ENCODE measurements at places on chromosomes 3 and 15.

DNA sequence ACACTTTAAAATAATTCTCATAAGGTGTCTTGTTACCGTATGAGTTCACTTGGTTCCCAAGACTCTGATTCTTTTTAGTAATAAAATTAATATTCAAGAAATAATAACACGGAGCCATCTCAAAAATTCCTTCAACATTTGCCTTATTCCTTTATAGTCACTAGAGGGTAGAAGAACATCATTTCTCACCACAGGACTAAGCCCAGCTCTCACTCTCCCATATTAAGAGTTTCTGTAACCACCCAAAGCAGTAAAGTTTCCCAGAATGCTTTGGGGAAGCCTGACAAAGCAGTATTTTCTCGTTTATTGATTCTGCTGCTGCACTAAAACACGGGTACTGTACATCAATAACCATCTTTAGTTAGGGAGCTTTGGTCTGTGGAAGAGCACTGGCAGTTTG lies 114.9 kb downstream of the MCTP2 start:
- DNase-seq: no peak

DNA sequence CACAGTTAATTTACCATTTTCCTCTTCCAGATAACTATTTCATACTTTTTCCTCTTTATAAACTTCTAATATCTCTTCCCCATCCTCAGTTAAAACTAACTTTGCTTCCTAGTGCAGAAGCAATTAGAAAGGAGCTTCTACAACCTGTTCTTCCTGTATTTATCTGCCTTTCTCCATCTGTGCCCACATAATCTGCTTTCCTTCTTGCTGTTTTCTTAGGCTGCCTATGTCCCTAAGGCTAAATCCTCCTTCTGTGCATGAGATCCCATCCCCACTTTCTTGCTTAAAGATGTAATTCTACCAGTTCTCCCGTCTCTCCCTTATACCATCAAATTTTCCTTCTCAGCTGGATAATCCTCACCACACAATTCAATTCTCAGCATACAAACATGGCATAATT lies 28.3 kb upstream of the HGD start:
- no peak for DNase-seq

- no peak for DNase-seq
These were observed 60.5 kb downstream of the TOP2B start for GRCh38 chr3:25604107-25604805.

DNA sequence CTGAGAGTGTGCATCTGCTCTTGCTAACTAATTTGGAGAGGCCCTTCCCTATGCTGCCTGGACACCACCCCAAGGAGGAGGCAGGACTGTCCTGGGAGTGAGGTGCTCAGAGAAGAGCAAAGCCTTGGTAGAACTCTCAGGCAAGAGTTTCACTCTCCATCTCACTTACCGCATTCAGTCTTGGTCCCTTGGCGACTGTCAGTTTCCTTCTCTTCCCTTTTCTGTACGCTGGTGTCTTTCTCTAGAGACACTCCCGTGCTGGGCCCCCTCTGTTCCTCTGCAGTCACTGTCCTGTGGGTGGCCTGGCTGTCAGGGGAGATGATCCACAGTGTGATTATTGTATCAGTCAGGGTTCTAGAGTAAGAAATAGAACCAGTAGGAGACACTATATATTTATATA lies 44.0 kb downstream of the IDH2 start:
- DNase-seq: no peak

DNA sequence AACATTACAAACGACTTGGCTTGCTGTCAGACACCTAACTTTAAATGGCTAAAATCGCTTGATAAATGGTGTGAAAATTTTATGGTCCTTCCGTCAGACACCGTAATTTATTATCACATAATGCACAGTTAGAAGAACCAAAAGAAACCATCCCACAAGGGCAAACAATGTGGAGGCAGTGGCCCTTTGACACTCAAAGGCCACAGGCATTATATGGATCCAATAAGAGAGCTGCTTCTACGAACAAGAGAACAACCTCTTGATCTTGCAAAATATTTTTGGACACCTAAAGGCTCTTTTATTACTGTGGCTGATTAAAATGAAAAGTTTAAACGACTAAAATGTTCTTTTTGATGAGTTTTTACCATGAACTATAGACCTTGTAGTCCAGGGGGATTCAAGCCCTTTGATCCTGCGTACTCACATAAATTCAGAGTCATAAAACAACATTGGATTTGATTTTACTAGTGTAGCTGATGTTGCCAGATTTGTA lies 202.8 kb downstream of the FMN1 start:
- DNase-seq: no peak

DNA sequence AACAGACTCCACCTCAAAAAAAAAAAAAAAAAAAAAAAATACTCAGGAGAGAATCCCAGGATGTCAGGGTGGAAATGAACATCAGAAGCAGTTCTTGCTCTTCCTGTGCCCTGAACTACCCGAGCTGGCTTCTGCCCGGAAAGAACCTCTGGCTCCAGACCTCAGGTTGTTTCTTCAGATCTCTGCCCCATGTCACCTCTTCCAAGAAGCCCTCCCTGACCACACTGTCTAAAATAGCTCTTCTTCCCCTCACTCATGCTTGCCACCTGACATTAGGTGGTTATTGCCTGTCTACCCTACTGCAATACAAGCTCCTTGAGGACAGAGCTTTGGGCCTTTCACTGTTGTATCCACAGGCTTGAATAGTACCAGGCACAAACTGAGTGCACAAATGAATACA lies 8.2 kb downstream of the TKT start:
- DNase-seq: no peak

- DNase-seq: no peak
These were observed 13.8 kb upstream of the PLA2G4D start for GRCh38 chr15:42108189-42108588.

GRCh38 chr15:82535566-82536408 lies 4.5 kb downstream of the RPS17 start:
- no peak for DNase-seq

- DNase-seq: peak; percentile 15
These were observed 87.2 kb downstream of the TGFBR2 start for GRCh38 chr3:30693470-30694120.

- DNase-seq: peak; percentile 35
These were observed 5.0 kb upstream of the HES1 start for GRCh38 chr3:194130807-194131589.

- no peak for DNase-seq
These were observed 308.2 kb downstream of the ULK4 start for GRCh38 chr3:41653571-41654239.
